Endodermal cell (in vitro differentiated cells): ENCODE measurements at places on chromosomes 16 and 17. TPM values are rescaled to one million over a fixed set of nuclear protein-coding genes. Genes with fewer than 3 reads are reported as not detected.
A peak's percentile ranks its signal among the peaks of the same experiment; 100 is the strongest.

DNA sequence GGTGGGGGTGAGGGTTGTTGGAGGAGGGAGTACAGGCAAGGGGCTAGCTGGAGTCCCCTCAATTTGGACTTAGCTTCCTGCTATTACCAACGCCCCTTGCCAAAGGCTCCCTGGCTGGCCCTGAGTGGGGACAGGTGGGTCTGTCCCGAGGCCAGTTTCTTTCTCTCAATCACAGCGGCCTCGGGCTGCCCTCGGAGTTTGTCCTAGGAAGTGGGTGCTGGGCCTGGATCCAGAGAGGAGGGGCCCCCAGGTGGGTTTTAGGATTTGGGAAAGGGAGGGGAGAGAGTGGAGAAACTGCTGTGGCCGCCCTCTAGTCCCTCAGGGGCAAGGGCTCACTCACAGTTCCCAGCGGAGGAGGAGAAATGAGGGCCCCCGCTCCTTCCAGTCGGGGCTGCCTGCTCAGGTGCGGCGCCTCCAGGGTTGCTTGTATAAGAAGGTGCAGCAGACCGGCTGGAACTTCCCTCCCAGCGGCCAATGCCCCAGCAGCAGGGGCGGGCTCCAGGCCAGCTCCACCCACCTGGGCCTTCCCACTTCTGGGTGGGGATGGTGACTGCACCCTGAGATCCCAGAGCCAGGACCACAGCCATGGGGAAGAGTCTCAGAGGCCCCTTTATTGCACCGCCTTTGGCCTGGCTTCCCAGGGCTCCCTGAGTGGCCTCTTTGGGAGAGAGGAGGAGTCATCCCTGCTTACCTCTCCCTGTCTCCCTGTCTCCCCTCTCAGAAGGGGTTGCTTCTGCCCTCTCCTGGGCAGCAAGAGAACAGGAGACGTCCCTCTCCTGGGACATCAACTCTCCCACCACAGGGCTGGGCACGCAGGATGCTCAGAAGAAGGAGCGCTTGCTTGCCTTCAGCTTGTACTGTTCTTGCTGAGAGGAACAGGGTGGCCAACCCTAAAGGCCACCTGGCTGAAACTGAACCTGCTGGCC is 112.0 kb upstream of the SMURF2 start:
- DNase-seq: peak; percentile 99

DNA sequence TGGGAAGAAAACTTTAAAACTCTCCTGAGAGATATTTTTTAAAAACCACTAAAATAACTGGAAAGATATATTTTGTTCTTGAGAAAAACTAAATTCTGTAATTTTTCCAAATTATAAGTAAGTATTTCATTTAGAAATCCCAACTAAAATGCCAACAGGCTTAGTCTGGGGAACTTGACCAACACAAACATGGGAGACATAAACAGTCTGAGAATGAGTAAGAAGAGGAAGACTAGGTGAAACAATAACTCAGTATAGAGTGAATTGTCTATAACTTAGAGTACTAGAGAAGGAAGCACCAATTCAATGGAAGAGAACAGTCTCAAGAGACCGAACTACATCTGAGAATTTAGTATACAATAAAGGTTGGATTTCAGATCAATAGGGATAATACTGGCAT is 2.9 kb downstream of the CMTM1 start:
- no peak for DNase-seq

GRCh38 chr17:1752425-1753262 is 9.2 kb upstream of the SERPINF1 start:
- peak; percentile 73 for DNase-seq

Gene ORC6
- total RNA-seq: 41.2 to 144 TPM (median 128 TPM) in 3 replicates

DNA sequence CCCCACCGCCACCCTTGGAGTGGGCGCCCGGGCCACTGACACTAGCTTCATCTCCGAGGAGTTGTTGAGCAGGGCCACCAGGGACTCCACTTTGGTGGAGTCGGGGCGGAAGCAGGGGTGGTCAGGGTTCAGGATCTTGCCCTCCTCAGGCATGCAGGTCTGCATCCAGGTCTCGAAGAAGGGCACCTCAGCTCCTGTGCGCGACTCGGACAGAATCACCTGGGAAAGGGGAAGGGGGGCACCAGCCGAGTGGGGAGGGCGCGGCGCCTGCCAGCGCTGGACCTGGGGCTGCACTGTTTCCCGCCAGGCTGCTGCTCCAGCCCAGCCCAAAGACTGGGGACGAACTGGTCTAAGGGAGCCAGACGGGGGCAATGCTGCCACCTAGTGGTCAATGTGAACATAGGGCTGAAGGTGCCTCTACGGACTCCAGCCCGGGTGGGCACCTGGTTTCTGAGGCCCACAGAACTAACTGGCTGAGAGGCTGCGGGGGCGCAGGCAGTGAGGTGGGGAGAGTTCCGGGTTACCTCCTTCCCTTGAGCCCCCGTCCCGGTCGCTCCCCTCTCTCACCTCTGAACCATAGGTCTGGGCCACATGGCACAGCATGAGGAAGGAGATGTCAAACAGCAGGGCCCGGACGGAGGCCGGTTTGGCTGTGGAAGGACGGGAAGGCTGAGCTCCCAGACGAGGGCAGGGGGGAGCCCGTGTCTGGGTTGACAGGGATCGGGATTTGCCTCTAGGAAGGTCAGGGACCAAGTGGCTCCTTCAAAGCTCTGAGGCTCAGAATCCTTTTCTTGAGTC is 11.8 kb downstream of the CSF3 start:
- DNase-seq: peak; percentile 97

GRCh38 chr17:77132411-77133086 is 8.2 kb upstream of the SEC14L1 start:
- DNase-seq: no peak

GRCh38 chr16:73951481-73951880 is 345.1 kb upstream of the PSMD7 start:
- no peak for DNase-seq

DNA sequence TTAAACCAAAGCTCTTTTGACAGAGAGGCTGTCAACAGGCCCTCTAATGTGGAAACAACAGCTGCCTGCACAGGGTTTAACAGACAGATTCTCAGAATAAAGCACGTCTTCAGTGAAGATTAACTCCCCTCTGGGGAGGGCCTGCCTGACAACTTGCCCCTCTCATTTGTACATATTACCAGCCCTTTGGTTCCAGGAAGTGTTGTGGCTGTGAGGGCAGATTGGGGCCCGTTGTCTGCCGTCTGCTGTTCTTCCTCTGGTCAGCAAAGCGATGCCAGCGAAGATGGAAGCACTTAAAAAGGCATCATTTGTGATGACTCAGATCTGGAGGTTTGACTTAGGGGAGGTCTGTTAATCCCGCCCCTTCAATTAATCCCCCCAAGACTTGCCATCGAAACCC is 177.0 kb upstream of the IRX6 start:
- no peak for DNase-seq

Gene PIK3R5
- 37.0 to 137 TPM (median 41.2 TPM) in 3 replicates for total RNA-seq

- no peak for DNase-seq
Observed at GRCh38 chr16:59213952-59214351, 479.8 kb upstream of the GOT2 start.

GRCh38 chr16:51134876-51135275 is 16.2 kb downstream of the SALL1 start:
- DNase-seq: peak; percentile 68

- no peak for DNase-seq
Observed at GRCh38 chr16:85844786-85845185, 45.3 kb downstream of the COX4I1 start.

- DNase-seq: no peak
Observed at GRCh38 chr17:20968913-20969616, 73.7 kb downstream of the USP22 start.

GRCh38 chr17:1455291-1455796 is 688 bp downstream of the CRK start:
- peak; percentile 91 for DNase-seq

GRCh38 chr16:64948056-64948455 is 173.8 kb downstream of the CDH11 start:
- no peak for DNase-seq

DNA sequence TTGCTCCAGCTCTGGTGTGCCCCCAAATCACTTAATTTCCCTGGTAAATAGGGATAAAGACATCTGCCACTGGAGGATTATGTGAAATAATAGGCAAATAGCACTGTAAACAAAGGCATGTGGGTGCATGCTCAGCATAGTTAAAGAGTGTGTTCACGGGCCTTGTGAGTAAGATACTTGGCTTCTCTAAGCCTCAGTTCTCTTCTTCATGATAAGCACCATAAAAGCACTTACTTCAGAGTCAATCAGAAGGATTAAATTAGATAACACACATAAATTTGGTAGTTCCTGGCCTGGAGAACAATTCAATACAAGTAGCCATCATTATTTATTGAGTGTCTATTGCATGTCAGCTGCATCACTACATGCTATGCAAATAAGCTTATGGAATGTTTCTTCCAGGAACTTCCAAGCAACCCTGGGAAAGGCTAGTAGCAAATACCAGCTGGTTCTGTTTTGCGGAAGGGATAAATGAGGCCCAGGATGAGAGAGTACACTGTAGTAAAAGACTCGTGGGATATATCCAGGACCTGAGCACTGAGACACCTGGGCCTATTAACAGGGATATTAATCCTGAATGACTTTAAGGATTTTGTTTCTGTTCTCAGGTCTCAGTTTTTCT is 14.5 kb downstream of the CCL11 start:
- no peak for DNase-seq

Gene KIF2B
- not detected in 3 replicates for total RNA-seq

Gene CEP112
- total RNA-seq: 14.4 to 21.6 TPM (median 21.4 TPM) in 3 replicates

DNA sequence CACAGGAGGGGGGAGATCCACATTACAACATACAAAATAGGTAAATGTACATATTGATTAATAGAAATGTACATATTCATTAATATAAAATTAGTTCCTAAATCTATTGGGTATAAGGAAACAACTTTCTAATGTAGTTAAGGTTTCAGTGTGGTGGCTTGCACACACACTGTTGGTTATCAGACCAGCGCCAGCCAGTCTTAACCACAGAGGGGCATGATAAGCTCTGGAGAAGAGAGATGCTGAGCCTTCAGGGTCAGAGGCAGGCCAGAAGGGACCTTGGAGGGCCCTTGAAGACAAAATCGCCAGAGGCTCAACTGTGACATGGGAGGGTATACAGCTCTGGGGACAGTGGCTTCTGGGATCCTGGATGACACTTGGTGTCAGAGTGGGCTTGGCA is 10.9 kb upstream of the ZFP90 start:
- no peak for DNase-seq

Gene NAT9
- total RNA-seq: 45.8 to 77.3 TPM (median 74.6 TPM) in 3 replicates

DNA sequence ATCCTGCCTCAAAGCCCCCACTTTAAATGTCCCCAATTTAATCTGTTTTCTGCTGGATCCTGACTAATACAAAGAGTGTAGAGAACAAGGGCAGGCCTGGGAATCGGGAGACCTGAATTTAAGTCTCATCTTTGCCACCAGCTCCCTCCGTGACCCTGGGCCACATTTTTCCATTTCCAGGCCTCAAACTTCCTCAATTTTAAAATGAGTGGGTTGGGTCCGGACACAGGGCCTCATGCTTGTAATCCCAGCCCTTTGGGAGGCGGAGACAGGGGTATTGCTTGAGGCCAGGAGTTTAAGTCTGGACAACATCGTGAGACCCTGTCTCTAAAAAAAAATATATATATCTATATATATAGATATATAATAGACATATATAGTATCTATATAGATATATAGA is 61.4 kb downstream of the SRL start:
- no peak for DNase-seq

Gene PHLPP2
- total RNA-seq: 11.7 and 12.4 TPM in 2 replicates

GRCh38 chr17:44438636-44439035 is 49.2 kb upstream of the ITGA2B start:
- DNase-seq: peak; percentile 76

- no peak for DNase-seq
Observed at GRCh38 chr17:76658242-76658662, 14.7 kb upstream of the ST6GALNAC1 start.

GRCh38 chr16:47387026-47387734 is 73.7 kb downstream of the ITFG1 start:
- DNase-seq: no peak

DNA sequence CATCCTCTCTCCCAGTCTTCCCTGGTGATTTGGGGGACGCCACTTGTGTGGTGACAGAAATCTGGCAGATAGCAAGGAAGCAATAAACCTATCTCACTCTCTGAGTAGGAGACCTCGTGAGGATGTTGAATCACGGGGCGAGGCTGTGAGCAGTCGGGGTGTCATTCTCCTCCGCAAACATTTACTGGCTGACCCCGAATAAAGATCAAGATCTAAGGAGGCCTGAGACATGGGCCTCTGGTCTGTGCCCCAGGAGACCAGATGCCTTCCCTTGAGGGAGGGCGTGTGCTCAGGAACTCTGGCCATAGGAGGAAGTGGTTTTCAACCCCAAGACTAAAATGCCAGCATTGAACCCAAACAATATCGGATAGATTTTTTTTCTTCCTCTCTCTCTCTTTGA is 53.1 kb downstream of the FOXL1 start:
- DNase-seq: no peak

- DNase-seq: no peak
Observed at GRCh38 chr17:53724726-53725125, 98.0 kb upstream of the KIF2B start.

DNA sequence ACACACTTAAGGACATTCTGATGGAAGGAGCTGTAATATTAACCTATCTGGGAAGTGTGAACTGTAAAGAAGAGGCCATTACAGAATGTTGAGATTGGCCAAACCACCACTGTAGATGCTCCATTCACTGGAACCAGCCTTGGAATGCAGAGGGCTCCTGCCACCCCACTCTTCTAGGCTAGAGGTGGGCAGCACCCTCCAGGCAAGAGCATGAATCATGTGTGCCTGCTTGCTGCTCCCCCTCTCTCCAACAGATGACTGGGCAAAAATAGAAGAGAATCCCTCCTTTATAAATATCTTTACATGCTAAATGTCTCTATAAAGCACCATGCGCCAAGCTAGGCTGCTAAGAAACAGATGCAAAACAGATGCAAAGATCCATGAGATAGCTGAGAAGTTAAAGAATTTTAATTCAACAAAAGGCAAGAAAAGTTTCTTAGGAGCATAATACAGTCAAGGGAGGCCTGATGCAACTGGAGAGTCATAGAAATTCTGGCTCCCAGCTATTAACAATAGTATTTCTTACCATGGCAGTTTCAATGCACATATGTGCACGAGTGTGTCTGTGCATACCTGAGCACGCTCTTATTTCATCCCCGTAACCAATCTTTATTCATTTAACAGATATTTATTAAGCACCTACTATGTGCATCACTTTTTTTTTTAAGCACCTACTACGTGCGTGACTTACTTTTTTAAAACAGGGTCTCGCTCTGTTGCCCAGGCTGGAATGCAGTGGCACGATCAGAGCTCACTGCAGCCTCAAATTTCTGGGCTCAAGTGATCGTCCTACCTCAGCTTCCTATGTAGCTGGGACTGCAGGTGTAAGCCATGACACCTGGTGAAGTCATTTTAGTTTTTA is 53.6 kb downstream of the GRIN2A start:
- DNase-seq: no peak

- DNase-seq: no peak
Observed at GRCh38 chr17:43437756-43438155, 39.0 kb downstream of the ARL4D start.

DNA sequence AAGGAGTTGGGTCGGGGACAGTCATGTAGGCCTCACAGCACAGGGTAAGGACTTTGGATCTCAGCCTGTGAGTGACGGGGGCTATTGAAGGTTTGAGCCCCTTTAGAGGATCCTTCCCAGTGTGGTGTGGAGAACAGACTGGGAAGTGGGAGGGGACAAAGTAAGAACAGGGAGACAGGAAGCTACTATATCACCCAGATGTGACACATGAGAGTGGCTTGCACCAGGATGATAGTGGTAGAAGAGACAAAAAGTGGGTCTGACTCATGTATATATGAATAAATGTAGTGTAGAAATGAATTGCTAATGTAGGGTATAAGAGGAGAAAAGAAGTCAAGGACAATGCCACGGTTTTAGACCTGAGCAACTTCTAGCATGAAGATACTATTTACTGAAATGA is 4.5 kb downstream of the NUP93 start:
- no peak for DNase-seq

Gene TSPOAP1
- 36.8 to 46.1 TPM (median 41.8 TPM) in 3 replicates for total RNA-seq
